Hepatic stellate cell (primary cell): ENCODE measurements at places on chromosomes 3 and 15.

DNA sequence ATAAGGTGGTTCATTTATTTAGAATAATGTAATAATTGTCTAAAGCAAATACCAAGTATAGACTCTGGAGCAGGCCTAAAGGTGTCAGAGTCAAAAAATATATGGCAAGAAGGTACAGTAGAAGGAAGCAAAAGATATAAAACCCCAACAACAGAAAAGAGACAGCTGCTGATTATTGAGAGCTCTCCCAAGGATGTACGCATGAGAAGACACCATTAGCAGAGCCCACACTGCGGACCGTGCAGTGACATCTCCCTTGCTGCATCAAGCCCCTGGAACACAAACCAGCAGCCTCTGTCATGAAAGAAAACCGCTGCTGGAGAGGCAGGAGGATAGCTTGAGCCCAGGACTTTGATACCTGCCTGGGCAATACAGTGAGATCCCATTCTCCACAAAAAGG, 18.0 kb upstream of the SLC6A20 start:
- DNase-seq = no peak

DNA sequence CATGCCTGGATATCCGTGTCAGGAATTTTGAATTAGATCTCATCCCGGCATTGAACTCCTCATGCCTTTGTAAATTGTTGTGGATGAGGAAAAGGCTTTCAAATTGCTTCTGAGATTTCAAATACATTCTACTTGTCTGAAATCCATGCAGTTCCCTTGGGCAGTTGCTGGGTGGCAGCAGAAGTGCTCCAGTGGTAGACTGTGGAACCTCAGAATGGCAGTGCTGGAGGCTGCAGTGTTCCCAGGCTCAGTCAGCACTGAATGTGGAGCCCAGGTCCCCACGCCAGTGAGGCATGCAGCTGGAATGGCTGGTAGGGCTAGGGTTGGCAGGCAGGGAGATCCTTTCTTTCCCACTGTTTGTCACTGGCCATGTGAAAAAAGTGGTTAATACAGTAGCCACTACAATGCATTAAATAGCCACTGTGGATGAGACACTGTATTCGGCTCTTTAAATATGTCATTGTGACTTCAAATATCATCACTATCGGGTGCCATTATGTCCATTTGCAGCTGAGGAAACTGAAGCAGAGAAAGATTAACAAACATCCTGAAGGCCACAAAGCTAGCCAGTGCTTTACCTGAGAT, 98.6 kb downstream of the TPRG1 start:
- peak; percentile 19 for DNase-seq

DNA sequence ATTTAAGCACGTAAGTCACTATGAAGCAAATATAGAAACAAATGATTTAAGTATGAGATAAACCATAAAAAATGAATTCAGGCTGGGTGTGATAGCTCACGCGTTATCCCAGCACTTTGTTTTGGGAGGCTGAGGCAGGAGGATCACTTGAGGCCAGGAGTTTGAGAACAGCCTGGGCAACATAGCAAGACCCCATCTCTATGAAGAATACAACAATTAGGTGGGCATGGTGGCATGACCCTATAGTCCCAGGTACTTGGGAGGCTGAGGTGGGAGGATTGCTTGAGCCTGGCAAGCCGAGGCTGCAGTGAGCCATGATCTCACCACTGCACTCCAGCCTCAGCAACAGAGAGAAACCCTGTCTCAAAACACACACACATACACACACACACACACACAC, 34.2 kb downstream of the TMCC1 start:
- no peak for DNase-seq

GRCh38 chr15:34994925-34995324, 6.8 kb upstream of the ZNF770 start:
- DNase-seq = no peak

DNA sequence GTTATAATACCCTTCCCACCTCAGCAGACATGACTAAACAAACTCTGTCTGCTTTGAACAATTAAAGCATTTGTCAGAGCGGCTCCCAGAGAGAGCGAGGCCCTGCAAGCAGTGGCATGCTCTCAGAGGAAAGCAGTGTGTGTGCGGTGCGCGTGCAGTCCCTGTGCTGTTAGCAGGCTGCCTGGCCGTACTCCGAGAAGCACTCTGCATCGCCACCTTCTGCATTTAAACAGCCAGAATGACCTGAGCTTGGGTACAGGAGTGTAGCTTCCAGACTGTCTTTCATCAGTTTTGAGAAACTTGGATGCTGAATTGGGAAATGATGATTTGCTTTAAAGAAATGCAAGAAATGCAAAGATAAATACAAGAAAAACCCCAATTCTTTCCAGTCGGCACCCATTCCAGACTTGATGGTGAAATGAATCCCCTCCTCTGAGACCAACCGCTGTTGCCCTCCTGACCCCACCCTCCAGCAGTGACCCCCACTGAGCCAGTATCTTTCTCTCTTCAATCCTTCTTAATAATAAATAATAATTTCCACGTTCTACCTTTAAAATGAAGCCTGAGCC, 113.5 kb downstream of the VGLL4 start:
- peak; percentile 80 for DNase-seq

- DNase-seq = no peak
Observed at GRCh38 chr3:66997560-66998112, 471 bp upstream of the KBTBD8 start.

DNA sequence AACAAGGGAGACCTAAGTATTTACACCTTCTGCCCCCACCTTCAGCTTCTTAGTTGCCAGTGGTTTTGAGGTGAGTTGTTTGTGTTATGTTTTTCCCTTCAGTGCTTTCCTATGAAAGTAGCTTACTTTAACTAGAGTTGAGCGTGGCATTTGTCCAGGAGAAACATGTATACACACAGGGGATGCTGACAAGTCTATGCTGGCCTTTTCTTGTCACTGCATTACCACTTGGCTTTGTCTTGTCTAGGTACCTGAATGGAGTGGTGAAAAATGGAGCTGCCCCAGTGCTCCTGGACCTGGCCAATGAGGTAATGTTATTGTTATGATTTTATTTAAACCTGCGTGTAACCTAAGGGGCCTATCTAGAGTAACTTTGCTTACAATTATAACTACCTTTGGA, 74.4 kb downstream of the CDIN1 start:
- DNase-seq = no peak

- DNase-seq = peak; percentile 23
Observed at GRCh38 chr3:127286571-127287140, 1.2 kb downstream of the PRR20G start.
